ENCODE measurements at places on chromosomes 6 and 20.
A peak's percentile ranks its signal among the peaks of the same experiment; 100 is the strongest.

DNA sequence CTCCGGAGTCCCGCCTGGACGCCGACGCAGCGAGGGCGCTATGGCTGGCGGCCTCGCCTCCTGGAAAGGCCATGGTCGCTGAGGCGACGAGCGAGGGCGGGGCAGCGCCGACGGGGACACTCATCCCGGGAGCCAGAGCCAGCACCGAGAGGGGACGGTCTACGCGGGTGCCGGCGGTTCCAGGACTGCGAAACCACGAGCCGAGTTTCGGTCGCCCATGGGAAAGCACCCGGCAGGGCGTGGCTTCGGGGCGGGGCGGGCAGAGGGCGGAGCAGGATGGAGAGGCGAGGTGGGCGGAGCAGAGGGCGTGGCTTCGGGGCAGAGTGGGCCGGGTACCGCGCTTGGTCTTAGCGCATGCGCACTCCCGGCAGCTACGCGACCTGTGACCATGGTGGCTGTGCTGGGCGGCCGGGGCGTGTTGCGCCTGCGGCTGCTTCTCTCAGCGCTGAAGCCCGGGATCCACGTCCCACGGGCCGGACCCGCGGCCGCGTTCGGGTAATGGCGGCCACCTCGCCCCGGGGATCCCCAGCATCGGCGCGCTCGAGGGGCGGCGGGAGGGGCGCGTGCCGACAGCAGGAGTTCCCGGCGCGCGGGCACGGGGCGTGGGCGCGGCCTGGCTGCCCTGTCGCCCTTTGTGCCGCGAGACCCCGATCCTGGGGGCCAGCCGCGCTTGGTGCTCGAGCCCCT lies at the start of gene BPHL:
BPHL (plus strand) TSS at position 359 of the 687 bp plus-strand sequence; CDS start at position 389, 30 bp downstream.
- DNase-seq = peak; percentile 75

GRCh38 chr6:52261229-52261628 lies 16.9 kb upstream of the IL17F start:
- DNase-seq = no peak

DNA sequence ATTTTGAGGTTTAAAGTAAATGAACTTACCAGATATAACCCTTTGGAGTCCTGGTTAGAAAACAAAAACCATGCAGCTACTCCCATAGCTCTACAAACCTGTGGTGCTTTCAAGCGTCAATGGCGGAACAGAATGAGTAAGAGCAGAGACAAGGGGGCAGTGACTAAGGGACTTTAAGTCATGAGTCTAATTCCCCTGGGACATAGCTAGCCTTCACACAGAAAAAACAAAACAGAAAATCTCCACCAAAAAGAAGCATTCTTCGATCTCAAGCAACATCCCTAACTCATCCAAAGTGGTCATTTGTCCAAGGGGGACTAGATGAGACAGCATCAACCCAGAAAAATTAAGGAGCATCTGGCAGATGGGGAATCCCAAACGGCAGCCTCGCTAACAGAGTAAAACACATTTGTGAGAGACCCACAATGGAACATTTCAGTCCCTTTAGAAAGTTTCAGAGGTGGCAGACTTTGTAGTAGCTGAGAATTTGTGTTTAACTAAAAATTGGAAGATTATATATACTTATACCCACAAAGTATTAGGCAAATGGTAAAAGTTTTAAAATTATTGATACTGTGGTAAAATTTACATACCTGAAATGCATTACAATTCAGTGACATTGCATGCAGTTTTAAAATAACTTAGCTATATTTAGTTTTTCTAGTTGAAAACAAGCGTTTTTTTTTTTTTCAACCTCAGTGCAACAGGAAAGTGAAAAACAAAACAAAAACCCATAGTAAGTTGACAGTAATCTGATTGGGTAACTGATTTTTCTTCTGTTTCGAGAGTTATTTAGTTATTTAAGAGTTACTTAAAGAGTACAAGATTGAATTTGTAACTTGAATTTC lies 67.5 kb downstream of the KCNQ5 start:
- DNase-seq = no peak

GRCh38 chr6:95589826-95590570 lies 12.7 kb downstream of the MANEA start:
- no peak for DNase-seq

DNA sequence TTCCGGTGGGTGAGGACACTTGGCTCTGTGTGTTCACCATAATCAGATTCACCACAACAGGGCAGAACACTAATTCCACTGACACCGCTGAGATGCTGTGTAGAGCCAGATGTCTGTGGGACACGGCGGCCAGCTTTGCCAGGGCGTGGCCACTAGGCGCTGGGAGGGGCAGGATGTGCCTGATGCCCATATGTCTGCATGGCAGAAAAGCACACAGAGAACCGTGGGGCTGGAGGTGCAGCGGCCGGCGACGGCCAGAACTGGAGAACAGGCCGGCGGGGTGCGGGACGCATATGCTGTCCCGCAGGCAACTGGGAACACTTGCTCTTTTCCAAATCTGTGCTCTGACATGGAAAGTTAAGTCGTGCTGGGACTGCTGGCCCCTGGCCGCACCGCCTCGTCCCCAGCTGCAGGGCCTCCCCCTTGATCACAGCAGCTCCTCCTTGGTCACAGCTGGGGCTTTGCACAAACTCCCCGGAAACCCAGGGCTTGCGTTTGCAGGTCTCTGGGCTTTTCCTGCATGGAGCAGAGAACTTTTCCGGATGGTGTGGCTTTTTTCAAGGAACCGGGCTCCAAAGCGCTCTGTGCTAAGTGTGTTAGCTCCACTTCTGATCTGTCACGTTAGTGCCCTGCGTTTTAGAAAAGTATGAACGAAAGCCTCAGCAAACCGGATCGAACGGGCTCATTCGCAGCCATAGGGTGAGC lies 31.1 kb downstream of the NTSR1 start:
- DNase-seq = no peak

- DNase-seq = no peak
These were observed 11.8 kb downstream of the UTRN start for GRCh38 chr6:144296973-144297372.

DNA sequence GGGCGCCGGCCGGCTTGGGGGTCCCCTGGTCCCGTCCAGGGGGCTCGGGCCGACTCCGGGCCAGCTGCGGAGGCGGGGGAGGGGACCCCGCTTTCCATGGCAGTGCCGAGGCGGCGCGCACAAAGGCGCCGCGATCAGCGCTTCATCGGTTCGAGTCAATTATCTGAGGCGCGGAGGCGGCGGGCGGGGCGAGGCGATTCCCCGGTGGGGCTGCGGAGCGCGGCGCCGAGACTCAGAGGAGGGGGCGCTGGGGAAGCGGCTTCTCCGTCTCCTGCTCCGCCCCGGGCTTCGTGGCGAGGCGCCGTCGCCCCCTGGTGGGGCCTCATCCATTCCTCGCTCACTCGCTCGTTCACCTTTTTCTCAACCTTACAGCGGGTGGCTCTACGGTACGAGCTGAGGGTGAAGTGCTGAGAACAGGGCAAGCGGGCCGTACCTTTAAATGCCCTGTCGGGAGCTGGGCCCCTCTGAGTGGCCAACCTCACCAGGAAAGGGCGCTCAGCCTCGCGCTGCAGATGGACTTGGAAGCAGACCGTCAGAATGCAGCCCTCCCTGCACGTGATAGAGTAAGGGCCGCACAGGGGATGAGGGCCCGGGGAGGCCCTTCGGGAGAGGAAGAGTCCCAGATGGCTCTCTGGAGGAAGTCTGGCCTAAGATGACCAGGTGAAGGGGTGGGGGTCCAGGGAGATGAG lies 39.9 kb downstream of the SLC52A3 start:
- no peak for DNase-seq

- peak; percentile 27 for DNase-seq
These were observed 168.9 kb upstream of the CENPW start for GRCh38 chr6:126170978-126171382.

GRCh38 chr6:79813143-79813850 lies 134.1 kb downstream of the ELOVL4 start:
- DNase-seq = no peak

DNA sequence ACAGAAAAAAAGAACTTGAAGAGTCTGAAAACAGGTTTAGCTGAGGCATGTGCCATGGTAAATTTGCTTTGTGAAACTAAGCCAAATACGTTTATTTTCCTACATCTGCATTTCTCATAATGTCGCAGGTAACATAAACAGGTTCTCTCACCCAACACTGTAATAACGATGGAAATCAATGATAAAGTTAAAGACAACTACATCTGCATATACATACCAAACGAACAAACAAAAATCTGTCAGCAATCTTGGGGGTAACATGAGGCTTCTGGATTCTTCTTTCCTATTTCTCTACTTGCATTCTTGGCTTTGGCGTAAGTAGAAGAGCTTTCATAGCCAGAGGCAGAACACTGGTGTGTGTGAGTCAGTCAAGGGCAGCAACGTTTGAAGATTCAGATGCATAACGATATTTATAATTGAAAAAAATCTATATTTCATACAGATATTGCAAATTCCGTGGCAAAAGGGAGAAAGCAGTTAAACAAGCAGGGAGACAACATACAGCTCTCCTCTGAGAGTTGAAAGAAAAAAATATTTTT lies 195.1 kb downstream of the EDN1 start:
- no peak for DNase-seq

GRCh38 chr6:121711472-121711871 lies 276.0 kb downstream of the GJA1 start:
- no peak for DNase-seq

DNA sequence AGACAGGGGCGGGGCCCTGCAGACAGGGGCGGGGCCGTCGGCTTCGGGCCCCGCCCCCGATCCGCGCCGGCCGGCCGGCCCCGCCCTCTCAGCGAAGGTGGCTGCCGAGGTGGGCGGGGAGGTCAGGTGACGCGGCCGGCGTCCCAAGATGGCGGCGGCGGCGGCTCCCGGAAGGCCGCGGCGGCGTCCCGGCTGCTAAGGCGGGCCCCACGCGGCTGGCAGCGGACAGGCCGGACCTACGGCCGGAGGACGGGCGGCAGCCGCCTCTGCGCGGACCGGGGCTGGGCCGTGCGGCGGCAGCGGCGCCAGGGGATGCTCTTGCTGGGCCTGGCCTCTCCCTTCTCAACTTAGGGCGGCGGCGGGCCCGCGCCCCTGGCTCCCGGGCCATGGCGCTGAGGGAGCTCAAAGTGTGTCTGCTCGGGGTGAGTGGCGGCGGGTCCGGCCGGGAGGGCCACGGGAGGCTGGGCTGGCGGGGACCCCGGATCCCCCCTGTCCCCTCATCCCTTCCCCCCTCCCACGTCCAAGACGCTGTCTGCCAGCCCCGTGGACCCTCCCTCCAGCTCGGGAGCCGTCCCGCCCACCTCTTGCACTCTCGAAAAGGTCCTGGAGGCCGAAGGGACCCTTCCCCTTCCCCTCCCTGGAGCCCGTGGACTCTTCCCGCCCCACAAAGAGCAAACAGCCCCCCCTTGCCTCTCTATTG lies at the start of gene RAB22A:
RAB22A (plus strand) TSS at position 125 of the 700 bp plus-strand sequence; CDS start at position 387, 262 bp downstream.
- no peak for DNase-seq

DNA sequence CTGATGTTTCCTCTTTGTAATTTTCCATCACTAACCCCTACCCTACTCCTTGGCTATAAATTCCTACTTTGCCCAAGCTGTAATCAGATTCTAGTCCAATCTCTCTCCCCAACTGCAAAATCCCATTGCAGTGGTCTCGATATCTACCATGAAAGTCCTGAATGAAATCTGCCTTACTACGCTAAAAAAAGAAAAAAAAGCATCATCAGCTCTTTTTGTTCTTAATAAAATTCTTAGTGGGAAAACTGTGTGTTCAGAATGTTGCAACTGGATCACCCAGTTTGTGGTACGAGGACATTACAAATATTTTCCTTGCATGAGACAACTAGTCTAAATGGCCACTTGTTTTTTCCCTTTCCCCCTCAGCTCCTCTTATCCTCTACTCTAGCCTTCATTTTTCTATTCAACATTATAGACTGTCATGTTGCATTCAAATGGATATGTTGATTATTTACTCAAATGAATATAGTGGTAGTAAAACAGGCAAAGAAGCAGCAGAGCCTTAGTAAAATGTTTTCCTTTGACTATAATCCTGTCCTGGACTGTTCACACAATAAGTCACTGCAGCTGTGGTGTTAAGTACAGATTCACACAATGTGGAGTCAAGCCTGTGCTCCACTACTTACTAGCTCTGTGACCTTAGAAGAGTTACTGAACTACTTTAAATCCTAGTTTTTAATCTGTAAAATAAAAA lies 527.1 kb upstream of the MARCKS start:
- no peak for DNase-seq

DNA sequence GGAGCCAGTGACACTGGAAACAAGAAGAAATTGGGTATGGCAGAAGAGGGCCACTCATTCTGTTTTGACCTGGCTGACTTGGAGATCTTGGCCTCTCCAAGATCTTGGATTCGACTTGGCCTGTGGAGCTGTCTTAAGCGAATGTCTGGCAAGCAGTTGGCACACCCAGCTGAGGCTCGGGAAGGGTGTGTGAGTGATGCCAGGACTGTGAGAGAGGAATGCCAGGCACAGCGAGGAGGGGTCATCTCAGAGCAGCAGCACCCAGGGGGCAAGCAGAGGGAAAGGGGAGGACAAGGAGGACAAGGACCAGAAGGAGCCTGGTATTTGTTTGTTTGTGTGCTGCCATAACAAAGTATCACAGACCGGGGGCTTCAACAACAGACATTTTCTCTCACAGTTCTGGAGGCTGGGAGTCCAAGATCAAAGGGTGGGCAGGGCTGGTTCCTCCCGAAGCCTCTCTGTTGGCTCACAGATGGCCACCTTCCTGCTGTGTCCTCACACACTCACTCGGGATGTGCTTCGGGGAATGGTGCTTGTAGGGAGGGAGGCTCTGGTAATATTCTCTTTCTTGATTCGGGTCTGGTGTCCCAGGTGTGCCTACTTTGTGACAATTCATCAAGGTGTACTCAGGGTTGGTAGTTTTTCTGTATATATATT lies 33.0 kb downstream of the RPP40 start:
- no peak for DNase-seq

- peak; percentile 23 for DNase-seq
These were observed 217.5 kb downstream of the TINAG start for GRCh38 chr6:54525731-54526130.

DNA sequence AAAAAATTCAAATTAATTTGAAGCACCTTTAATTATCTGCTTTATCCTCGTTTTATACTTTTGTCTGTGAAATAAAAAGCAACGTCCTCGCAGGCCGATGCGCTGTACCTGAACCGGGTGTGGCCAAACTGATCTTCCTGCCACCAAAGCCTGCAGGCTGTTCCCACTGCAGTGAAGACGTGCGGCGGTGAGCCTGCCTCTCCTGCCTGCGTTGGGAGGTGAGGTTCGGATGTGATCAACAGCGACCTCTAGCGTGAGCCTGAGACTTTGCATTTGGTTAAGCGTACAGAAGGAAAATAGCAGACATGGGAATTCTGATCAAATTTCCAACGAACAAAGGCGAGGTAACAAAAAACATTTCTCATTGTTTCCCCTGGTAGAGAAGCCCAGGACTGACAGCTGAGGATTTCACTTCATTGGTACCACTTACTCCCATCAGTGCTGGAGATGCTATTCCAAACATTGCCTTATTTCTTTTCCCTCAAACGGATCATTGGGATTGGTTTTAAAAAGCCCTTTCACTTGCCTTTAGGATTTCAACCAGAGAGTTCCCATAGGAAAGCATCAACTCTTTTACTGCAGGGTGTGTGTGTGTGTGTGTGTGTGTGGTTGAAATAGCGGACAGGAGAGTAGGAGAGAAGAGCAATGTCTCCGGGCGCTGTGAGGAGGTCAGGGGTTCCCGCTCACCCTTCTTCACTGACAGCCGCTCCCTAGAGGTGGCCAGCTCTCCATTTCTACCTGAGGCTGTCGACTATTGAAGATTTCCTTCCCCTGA lies 56.6 kb upstream of the CCN6 start:
- peak; percentile 65 for DNase-seq

Measured in renal cortical epithelial cell (primary cell).